ENCODE measurements at places on chromosomes 5 and 9.

DNA sequence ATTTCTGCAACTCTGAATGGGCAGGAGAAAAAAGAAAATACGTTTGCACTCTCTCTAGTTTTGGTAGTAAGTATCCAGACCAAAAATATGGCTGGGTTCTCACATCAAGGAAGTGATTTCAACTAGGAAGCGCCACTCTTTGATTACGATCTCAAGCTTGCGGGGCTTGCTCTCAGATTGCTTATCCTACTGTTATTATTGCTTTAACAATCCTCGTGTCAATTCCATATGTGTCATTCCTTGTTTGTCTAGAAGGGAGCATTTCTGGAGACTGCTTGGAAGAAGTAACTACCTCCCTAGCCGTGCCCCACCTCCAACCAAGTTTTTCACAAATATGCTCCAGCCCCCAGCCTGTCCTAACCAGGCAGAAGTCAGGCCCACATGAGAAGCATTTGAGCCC, 3.5 kb downstream of the PRUNE2 start:
- DNase-seq = no peak

DNA sequence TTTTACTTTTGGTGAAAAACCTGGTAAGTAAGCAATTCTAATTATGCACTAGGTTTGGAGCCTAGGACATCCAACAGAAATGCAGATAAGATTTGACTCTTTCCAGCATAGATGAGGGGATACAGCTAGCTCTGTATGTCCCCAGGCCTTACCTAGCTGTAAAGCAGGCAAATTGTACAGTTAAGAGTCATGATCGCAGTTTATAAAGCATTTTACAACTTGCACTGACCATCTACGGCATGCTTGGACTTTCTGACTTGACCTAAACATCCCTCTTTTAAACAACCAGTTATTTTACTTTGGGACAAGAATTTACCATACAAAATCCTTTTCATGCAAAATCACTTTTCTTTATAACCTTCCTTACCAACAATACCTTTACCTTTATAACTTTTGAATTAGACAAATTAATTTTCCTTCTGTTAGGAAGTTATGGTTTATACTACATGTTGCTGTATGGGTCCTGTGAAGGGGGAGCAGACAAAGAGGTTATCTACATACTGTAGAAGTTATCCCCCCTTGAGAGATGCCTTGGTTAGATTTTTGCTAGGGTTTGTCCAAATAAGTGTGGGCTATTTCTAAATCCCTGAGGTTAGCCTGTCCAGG, 36.8 kb downstream of the FGD3 start:
- DNase-seq = no peak

GRCh38 chr5:153655201-153655510, 164.7 kb downstream of the GRIA1 start:
- DNase-seq = no peak

GRCh38 chr9:86713970-86714369, 233.3 kb downstream of the GAS1 start:
- no peak for DNase-seq

DNA sequence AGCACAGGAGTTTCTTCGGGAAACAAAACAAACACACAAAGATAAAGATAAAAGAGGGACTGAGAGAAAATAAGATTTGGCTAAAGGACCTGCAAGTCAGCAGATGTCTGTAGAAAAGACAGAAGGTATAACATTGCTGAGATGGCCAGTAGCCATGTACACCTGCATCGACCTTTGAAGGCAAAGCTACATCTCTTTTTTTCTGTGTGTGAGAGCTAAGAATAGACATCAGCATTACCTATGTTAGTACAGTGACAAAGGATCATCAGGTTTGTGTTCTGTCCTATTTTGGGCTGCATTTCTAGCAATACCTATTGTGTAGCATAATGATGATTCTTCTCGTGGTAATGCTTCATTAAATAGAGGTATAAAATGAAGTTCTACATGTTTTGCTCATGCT, 64.9 kb downstream of the KDM4C start:
- no peak for DNase-seq

DNA sequence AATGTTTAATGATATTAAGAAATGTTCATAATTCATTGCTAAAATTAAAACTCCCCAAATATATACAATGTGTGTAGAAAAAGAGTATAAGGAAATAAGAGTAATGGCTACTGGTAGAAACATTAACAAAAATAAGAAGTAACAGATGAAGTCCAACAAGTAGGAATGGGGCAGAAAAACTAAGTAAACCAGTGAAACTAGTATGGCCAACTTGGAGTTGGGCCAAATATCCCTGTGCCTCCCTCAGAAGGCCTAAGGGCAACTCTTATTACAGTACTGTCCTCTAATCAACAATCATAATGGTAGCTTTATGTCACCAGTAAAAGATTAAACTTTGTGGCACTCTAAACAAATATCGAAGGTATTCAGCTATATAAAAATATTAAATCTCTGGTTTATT, 93.5 kb downstream of the SSBP2 start:
- no peak for DNase-seq

DNA sequence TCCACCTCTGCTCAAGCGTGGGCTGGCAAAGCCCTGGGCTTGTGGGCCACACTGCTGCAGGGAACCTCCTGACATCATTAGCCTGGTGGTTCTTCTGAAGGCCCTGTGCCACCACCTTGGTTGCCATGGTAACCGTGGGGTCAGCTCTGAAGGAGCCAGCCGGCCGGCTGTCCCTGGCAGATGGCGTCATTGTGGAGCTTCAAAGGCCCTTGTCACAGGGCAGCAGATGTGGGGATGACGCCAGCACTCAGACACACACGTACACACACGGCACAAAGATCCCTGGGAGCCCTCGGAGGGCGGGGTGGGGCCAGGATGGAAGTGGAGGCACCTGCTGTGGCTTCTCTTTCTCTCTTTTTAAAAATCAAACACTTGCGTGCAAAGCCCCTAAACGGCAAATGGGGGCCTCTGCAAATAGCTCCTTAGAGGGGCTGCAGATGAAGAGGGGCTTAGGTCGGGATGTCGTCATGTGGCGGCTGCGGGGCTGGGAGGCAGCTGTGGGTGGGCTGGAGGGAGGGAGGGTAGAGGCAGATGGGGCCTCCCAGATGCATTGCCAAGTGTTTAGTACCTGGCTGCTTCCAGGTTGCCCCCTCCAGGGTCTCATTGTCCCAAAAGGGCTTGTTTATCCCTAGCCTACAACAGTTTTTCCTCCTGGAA, 19.5 kb upstream of the RPL26L1 start:
- DNase-seq = no peak

DNA sequence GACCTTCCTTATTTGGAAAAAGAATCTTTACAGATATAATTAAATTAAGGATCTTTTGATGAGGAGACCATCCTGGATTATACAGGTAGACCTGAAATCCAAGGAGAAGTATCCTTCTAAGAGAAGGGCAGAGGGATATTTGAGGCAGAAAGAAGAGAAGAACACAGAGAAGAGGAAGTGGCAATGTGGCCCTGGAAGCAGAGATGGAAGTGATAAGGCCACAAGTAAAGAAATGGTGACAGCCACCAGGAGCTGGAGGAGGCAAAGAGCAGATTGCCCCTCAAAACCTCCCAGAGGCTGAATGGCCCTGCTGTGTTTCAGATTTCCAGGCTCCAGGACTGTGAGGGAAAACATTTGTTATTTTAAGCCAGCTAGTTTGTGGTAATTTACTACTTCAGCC, 93.0 kb upstream of the ANKRD55 start:
- no peak for DNase-seq

- DNase-seq = no peak
Observed at GRCh38 chr5:179124853-179125788, 64.9 kb downstream of the ZNF354C start.

DNA sequence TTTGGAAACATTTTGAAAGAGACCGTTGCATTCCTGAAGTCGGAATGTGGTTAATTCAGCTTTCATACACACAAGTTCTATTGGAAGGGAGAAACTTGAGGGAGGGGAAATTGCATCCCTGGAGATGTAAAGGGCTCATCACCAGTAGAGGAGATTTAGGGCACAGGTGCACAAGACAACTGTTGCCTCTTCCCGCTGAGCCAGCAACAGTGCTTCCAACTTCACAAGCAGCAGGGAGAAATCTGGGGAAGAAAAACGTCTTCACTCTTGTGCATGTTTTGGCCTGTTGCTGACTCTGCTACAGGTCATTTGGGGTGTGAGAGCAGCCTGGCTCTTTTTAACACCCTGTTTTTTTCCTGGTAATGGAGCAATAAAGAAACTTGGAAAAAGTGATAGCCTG, 277.9 kb downstream of the GAS1 start:
- DNase-seq = no peak

DNA sequence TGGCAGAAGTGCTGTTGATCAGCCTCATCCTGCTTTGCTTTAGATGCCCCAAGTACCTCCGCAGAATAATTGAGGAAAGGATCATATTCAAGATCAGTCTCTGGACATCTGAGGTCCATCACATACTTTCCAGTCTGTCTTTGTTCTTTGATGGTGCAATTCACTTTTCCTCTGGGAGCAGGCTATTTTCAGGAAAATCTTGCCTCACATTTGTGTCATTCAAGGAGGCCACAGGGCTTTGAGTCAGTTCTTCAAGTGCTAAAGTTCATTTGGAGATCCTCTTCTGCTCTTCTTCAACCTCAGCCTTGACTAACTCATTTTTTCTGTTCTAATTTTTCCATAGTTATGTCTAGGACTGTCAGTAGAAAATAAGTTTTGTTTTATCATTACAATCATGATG, 18.6 kb downstream of the EQTN start:
- no peak for DNase-seq

- DNase-seq = no peak
Observed at GRCh38 chr5:90551376-90551775, 7.2 kb upstream of the ADGRV1 start.

- no peak for DNase-seq
Observed at GRCh38 chr5:97243353-97243752, 60.3 kb upstream of the RIOK2 start.

Measured in stimulated activated CD4-positive, alpha-beta T cell treated with anti-CD3 and anti-CD28 coated beads, Interleukin-2, amount 100 ng/mL, for 48 hours (primary cell).